Colonic mucosa (tissue), 4 donors: ENCODE measurements at places on chromosomes 5 and 9. TPM values are rescaled to one million over a fixed set of nuclear protein-coding genes. Genes with fewer than 3 reads are reported as not detected.

DNA sequence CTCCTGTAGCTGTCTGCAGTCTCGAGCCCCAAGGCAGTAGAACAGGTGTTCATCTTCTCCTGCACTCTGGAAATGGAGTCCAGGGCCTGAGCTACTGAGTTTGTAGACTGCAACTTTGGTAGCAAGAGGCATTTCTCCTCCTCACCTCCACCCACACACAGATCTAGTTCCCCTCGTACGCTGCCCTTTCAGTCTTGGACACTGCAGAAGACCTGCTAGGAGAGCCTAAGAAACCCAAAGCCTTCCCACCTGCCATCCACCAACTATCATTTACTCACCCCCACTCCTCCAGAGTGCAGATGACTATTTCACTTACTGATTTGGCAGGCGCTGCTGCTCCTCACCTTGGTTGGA is 59.0 kb downstream of the KCNIP1 start:
- no peaks in the 10 kb centered on the region for H3K4me1 ChIP-seq
- H3K4me3 ChIP-seq = no peak overlapping the region
- H3K27me3 ChIP-seq = no peaks in the 10 kb centered on the region

- no peaks in the 10 kb centered on the region for H3K27me3 ChIP-seq
- no peaks in the 10 kb centered on the region for H3K36me3 ChIP-seq
- no peak for DNase-seq
- H3K27ac ChIP-seq = no peak overlapping the region
- H3K4me1 ChIP-seq = no peaks in the 10 kb centered on the region
These were observed 364.1 kb downstream of the MAN2A1 start for GRCh38 chr5:110053824-110054223.

GRCh38 chr5:157549283-157549629 is 26.3 kb downstream of the ADAM19 start:
- no peak for DNase-seq
- H3K27ac ChIP-seq = peak overlapping the region; percentile 42

DNA sequence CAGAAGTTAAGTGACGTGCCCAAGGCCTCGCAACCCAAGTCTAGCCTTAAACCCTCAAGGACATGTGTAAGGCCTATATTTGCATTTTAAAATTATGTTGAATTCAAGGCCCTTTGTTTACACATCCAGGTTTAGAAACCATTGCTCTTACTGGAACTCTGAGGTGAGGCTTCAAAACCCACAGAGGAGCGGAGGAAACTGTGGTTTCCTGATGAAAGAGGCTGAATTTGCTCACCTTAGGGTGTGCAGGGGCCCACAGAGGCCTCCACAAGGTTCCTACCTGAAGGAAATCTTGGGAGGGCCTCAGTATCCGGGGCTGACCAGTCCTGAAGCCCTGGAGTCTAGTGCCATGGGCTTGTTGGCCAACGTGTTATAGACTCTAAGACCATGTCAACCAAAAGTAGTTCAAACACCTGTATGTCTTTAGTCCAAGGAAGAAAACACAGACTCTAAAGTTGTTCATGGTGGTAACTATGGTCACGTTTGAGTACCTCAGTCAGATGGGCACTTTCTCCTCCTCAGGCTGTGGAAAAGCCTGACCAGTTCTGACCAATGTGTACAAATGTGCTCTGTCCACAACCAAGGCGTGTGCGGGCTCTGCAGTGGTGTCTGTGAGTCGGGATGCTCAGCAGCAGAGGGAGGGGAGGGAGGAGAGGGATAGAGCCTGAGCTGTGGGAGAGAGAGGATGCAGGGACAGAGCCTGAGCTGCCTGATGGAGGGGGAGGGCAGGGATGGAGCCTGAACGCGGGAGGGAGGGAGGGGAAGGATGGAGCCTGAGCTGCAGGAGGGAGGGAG is 124.6 kb upstream of the ERCC6L2 start:
- no peaks in the 10 kb centered on the region for H3K36me3 ChIP-seq
- no peak overlapping the region for H3K4me3 ChIP-seq
- H3K27me3 ChIP-seq = no peaks in the 10 kb centered on the region
- no peaks in the 10 kb centered on the region for H3K4me1 ChIP-seq
- no peak overlapping the region for H3K27ac ChIP-seq

- H3K27me3 ChIP-seq = no peaks in the 10 kb centered on the region
- no peak overlapping the region for H3K27ac ChIP-seq
- H3K36me3 ChIP-seq = no peaks in the 10 kb centered on the region
- DNase-seq = no peak
These were observed 3.0 kb downstream of the ZSWIM6 start for GRCh38 chr5:61334868-61335615.

DNA sequence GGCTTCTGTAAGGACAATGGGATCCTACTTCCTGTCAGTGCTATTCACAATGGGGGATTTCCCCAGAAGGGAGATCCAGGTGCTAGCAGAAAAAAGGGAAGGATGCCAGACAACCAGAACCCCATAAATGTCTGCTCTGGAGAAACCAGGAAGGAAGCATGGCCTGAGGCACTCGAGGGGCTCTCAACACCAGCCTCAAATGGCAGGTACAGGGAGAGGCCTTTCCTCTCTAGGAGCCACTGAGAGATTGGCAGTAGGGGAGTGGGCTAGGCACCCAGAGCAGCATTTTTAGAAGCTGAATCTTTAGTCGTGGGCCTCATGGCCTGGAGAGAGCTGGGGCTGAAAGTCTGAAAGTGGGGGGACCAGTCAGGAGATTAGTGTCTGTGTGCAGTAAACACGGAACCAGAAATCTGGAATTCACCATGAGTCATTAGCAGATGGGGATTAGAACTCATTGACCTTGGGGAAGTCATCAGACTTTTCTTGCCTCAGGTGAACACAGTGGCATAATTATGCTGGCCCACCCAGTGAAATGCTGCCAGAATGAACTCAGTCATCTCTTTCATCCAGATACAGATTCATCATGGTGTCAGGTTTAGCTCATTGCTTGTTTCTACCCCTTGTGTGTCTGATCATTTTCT is 28.3 kb downstream of the ARHGEF28 start:
- H3K27ac ChIP-seq = no peak overlapping the region
- no peaks in the 10 kb centered on the region for H3K27me3 ChIP-seq
- H3K4me3 ChIP-seq = no peak overlapping the region
- no peaks in the 10 kb centered on the region for H3K4me1 ChIP-seq
- no peaks in the 10 kb centered on the region for H3K36me3 ChIP-seq

DNA sequence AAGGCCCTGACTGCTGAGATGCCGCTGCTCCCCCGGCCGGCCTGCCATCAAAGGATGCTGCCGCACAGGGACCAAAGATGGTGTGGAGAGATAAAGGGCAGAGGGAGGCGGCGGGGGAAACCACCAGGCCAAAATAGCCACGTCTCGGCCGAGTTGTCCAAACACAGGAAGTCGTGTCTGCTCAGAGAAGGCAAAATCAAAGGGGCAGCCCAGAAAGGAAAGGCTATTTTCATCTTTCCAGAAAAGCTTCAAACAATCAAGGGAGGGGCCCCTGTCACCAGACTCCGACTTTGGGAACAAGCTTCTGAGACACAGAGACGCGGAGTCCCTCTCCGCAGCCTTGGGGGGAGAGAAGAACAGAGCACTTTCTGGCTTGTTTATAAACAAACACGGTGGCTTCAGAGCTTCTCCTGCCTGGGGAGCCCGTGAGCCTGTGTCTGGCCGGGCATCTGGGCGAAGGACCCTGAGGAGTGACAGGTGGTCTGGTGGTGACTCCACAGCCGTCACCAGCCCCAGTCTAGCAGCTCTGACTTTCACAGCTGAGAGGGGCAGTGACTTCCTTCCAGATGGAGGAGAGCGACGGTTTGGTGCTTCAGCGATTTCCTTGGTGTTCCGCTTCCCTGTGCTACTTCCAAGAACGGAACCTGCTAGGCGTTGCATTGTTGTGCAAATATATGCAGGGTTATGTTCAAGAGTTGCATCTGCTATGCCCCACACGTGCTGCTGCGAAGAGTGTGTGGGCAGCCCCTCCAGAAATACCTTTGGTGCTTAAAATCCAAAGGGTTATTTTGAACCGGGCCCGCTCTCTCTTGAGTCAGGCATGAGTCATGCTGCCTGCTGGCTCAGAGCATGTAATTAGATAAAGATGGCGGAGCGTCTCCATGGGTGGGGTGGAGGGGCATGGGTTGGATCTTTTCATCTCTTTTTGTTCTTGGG is 24.0 kb downstream of the ADAMTSL2 start:
- DNase-seq = no peak
- no peak overlapping the region for H3K4me3 ChIP-seq
- H3K27ac ChIP-seq = no peak overlapping the region
- H3K36me3 ChIP-seq = no peaks in the 10 kb centered on the region

The STKLD1 gene
- 0.45 TPM for total RNA-seq

The PITX1 gene
- total RNA-seq = 7.8 TPM
